Spinal cord (tissue), 10 donors: ENCODE measurements at places on chromosomes 1 and 21.

GRCh38 chr1:9406111-9406510 is 113.4 kb downstream of the SPSB1 start:
- DNase-seq = no peak

DNA sequence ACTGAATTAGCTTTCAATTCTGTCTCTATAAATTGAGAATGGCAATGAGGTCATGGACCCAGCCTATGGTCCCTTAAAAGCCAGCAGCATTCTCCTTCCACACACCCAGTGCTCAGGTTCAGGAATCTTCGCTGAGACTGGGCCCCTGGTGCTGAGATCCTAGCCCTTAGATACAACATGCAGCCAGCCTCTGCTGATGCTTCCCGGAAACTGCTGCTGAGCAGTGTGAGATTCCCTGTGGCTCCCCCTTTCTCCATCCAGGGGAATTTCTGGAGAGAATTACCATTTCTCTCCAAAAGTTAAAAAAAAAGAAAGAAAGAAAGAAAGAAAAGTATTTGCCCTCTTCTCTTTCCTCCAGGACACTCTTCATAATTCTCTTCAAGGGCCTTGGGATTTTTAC is 31.7 kb upstream of the RALGPS2 start:
- DNase-seq = peak; percentile 33

DNA sequence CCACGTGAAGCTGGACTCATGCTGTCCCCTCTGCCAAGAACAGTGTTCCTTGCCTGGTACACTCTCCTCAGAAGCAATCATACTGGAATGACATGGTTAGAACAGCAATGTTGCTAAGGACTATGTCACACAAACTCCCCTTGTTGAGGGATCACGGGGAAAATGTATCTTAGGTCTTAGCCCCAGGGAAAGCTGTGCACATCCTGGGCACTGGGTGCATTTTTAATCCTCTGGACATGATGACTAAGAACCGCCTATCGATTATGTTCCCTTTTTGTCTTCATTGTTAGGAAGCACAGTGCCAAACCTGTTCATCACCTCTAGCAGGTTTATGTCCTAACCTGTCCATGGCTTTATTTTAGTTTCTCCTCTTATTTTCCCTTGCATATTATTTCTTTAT is 115.1 kb downstream of the HIVEP3 start:
- no peak for DNase-seq

GRCh38 chr1:32989160-32990050 is 24.8 kb upstream of the RNF19B start:
- DNase-seq = no peak

DNA sequence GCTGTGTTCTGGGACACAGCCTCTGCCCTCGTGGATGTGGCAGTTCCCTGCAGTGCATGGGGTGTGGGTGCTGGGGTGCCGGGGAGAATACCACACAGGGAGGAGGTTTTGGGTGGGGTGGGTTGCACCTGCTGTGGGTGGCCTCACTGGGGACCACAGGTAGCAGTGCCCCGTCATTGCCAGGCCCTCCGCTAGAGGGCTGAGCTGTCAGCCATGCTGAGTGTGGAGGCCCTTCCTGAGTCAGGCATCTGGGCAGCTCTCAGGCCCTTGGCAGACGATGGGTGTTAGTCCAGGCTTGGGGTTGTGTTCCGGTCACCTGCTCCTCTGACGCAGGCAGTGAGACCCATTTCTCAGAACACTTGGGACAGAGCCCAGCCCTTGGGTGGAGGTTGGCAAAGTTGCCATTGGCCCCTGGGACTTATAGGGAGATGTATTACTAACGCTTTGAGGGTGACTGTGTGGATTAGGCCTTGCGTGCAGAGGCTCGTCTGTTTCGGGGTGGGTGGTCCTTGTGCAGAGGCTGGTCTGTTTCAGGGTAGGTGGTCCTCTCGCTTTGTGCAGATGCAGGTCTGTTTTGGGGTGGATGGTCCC is 23.9 kb downstream of the PCNT start:
- DNase-seq = no peak

DNA sequence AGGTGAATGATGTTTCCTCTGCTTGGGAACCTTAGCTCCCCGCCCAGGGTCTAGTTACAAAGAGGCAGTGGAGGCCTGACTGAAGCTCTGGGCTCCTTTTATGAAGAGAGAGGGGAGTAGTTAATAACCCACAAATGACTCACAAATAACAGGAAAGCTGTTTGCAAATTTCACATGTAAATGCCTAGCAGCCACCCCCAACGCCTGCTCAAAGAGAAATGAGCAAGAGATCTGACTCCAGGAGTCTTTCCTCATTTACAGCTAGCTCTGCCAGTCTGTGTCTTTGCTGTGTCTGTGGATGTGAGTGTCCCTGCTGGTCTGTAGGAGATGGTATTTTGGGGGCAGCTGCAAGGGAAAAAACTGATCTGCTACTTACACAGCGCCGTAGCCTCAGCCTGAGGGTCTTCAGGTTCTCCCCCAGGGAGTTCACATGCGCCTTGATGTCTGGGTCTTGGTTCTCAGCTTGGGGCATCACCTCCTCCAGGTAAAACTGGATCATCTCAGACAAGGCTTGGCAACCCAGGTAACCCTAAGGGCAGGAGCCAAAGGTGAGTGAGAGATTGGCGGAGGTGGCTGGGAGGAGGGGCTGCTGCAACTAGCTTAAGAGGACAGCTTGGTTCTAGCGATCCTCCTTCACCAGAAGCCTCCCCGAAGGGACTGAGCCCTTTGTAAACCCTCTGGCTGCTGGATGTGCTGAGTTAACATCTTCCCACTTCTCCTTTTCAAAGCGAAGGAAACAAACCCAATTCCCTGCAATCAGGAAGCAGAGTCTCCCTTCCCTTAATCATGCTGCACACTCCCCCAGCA is at the start of gene IL19:
Gene IL19, plus strand, starts transcription at position 243 of the 807 bp plus-strand sequence. CDS start 65,890 bp downstream, outside the sequence.
- DNase-seq = no peak
